ENCODE measurements at places on chromosomes 5 and 9. TPM values are rescaled to one million over a fixed set of nuclear protein-coding genes. Genes with fewer than 3 reads are reported as not detected.

Gene ASTN2
- total RNA-seq, result 7.0 TPM

Gene TMC1
- 0.21 TPM for total RNA-seq

Gene ANKRD18B
- total RNA-seq, result 0.77 TPM

Gene PCDHGB7
- 18.1 TPM for total RNA-seq

- H3K27me3 ChIP-seq, result no peaks in the 10 kb centered on the region
- H3K36me3 ChIP-seq, result no peaks in the 10 kb centered on the region
- no peak for DNase-seq
- no peaks in the 10 kb centered on the region for H3K4me1 ChIP-seq
- no peak overlapping the region for H3K27ac ChIP-seq
These were observed 125.3 kb downstream of the GABBR2 start for GRCh38 chr9:98583417-98583816.

- H3K36me3 ChIP-seq, result no peaks in the 10 kb centered on the region
- no peak overlapping the region for H3K4me3 ChIP-seq
- no peak overlapping the region for H3K27ac ChIP-seq
- no peak for DNase-seq
These were observed 174.6 kb upstream of the SPEF2 start for GRCh38 chr5:35442885-35443639.

DNA sequence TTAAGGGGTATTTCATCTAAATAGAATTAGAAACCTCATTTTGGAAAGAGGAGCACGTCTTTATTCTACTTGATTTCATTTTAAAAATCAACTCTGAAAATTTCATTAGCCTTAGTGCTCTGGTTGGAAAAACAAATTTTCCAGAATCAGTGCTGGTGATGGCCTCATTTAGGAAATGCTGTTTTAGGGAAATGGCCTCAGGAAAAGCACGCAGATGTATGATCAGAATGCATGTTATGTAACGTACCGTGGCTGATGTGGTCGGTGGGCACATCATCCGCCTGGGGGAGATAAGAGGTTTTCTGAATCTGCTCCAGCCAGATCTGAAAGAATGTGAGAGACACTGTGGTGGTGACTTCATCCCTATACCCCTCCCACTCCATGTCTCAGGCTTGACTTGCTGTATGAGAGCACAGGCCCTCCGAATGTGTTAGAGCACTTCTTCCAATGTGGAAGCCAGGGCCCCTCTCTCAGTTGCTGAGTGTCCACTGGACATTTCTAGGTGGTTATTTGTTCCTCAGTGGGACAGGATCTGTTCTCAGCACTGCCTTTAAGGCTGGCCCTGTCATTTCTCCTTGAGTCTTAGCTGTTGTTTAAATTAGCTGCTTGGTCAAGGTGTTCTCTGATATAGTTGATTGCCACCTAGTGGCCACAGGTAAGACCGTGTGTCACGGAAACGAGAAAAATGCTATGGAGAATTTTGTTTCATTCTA lies 96.5 kb downstream of the ARHGAP26 start:
- H3K36me3 ChIP-seq, result no peaks in the 10 kb centered on the region
- no peaks in the 10 kb centered on the region for H3K4me1 ChIP-seq

GRCh38 chr5:163022582-163023128 lies 414.7 kb upstream of the CCNG1 start:
- no peak for DNase-seq
- H3K4me1 ChIP-seq, result no peaks in the 10 kb centered on the region
- no peak overlapping the region for H3K27ac ChIP-seq
- H3K27me3 ChIP-seq, result no peaks in the 10 kb centered on the region
- H3K36me3 ChIP-seq, result no peaks in the 10 kb centered on the region
- H3K4me3 ChIP-seq, result no peak overlapping the region

DNA sequence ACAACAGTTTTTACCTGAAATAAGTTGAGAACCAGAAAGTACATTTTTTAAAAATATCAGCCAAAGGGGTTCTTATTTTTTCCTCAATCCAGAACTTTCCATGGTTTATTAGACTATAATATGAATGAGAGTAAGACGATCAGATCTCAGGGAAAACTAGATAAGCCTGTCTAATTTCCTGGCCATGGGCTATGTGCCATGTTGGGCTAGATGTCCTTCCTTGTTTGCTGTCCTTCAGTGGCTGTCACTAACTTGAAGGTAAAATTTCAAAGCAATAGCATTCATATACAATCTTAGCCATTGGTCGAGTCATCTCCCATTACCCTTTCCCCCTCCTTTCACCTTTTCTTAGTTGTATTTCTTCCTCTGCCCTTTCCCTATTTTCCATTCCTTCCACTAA lies 179.5 kb upstream of the PPP1R2B start:
- H3K27me3 ChIP-seq, result no peaks in the 10 kb centered on the region
- DNase-seq, result no peak
- no peak overlapping the region for H3K4me3 ChIP-seq
- H3K4me1 ChIP-seq, result no peaks in the 10 kb centered on the region
- H3K27ac ChIP-seq, result no peak overlapping the region

DNA sequence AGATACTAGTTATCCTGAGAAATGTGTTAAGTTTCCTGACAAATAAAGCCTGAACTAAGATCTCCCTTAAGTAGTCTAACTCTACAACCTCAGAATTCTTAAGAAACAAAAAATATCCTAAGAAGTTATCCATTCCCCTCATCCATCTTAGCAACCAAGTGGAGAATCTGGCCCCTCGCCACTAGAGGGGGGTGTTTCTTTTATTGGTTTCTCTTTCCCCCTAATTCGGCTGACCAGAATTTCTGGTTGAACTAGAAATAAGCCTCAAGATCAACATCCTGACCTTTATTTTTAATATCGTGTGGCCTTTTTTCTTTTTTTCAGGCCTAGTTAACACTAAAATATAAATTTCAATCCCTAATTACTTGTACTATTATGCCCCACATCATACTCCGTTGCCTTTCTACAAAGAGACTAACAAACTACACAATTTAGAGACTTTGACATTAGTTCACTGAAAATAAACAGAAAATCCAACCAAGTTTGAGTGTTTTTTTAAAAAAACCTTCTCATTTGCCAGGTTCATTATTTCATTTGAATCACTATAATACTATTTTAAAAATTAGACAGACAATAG lies 14.3 kb upstream of the NR4A3 start:
- H3K4me1 ChIP-seq, result no peaks in the 10 kb centered on the region
- H3K36me3 ChIP-seq, result no peaks in the 10 kb centered on the region
- no peak overlapping the region for H3K27ac ChIP-seq
- peak; percentile 84 for DNase-seq
- no peaks in the 10 kb centered on the region for H3K27me3 ChIP-seq

GRCh38 chr9:90894986-90895687 lies 93.5 kb downstream of the SYK start:
- no peaks in the 10 kb centered on the region for H3K27me3 ChIP-seq
- no peaks in the 10 kb centered on the region for H3K36me3 ChIP-seq
- peaks cover 8% of the 10 kb centered on the region for H3K4me1 ChIP-seq
- no peak overlapping the region for H3K27ac ChIP-seq
- no peak overlapping the region for H3K4me3 ChIP-seq

- no peaks in the 10 kb centered on the region for H3K36me3 ChIP-seq
- peaks cover 2% of the 10 kb centered on the region for H3K27me3 ChIP-seq
- peak; percentile 99 for DNase-seq
- peaks cover 15% of the 10 kb centered on the region for H3K4me1 ChIP-seq
- H3K4me3 ChIP-seq, result no peak overlapping the region
These were observed 77.7 kb downstream of the EBF1 start for GRCh38 chr5:159021901-159022556.

DNA sequence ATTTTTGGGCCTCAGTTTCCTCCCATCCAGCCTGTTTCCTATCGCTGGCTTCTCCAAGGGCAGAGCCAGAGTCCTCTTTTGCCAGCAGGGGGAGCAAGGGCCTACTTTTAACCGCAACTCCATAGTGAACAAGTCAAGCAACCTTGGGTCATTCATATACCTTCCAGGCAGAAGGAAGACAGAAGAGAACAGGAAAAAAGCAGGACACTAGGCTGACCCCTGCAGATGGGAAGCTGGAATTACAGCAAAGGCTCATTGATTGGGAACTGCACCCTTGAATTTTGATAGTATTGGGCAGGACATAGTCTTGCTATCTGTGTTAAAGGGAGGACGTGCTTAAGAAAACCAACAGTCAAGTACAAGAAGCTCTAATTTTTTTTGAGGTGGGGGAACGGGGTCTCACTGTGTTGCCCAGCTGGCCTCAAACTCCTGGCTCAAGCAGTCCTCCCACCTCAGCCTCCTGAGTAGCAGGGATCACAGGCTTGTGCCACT lies 30.1 kb downstream of the QRFP start:
- H3K27ac ChIP-seq, result no peak overlapping the region
- peak; percentile 86 for DNase-seq
- H3K4me1 ChIP-seq, result no peaks in the 10 kb centered on the region
- no peak overlapping the region for H3K4me3 ChIP-seq
- peaks cover 17% of the 10 kb centered on the region for H3K36me3 ChIP-seq

- H3K27ac ChIP-seq, result no peak overlapping the region
- no peaks in the 10 kb centered on the region for H3K36me3 ChIP-seq
- DNase-seq, result no peak
- no peaks in the 10 kb centered on the region for H3K4me1 ChIP-seq
- H3K4me3 ChIP-seq, result no peak overlapping the region
These were observed 364.3 kb upstream of the CDH10 start for GRCh38 chr5:25009063-25009462.

- no peak overlapping the region for H3K27ac ChIP-seq
- no peaks in the 10 kb centered on the region for H3K4me1 ChIP-seq
- H3K4me3 ChIP-seq, result no peak overlapping the region
- H3K36me3 ChIP-seq, result no peaks in the 10 kb centered on the region
- H3K27me3 ChIP-seq, result no peaks in the 10 kb centered on the region
These were observed 338.5 kb downstream of the PLK2 start for GRCh38 chr5:58121391-58121790.

GRCh38 chr5:16160706-16161105 lies 18.9 kb downstream of the MARCHF11 start:
- no peaks in the 10 kb centered on the region for H3K36me3 ChIP-seq
- no peak overlapping the region for H3K27ac ChIP-seq
- DNase-seq, result peak; percentile 23

Measured in lung (tissue), 17 donors.